ENCODE measurements at places on chromosomes 2 and 18.

DNA sequence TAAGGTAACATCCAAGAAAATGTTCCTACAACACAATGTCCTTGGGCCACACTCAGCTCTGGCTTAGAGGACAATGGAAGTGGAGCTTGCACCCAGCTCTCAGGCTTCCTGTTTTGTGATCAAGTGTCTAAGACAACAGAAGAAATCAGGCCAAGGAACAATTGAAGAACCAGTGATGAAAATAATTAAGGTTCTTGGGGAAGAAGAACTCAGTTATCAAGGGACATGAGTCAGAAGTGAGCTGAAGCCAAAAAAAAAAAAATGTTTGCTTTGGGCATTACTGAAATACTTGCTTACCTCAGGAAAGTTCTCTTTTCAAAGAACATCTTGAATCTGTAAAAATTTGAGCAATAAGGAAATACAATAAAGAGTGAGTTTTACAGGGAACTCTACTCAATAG, 299.0 kb downstream of the FBXO15 start:
- no peak for DNase-seq

DNA sequence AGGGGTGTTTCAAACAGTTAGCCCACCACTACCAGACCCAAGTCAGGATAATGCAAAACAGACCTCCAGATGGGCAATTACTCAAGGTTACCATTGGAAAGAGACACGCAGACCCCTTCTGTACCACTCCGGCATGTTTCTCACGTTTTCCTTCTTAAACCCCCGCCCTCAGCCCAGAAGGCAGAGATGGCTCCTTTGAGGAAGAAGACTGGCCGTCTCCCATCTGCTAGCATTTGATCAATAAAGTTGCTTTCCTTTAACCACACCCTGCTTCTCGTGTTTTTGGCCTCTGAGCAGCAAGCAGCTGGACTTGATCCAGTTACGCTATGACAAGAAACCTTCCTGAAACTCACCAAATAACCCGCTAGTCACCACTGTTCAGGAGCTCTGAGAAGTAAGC, 1012.4 kb upstream of the GYPC start:
- DNase-seq, result no peak

GRCh38 chr2:95268211-95269035, 5.8 kb upstream of the PROM2 start:
- no peak for DNase-seq

GRCh38 chr18:45755934-45756333, 32.0 kb downstream of the SLC14A1 start:
- DNase-seq, result peak; percentile 55

DNA sequence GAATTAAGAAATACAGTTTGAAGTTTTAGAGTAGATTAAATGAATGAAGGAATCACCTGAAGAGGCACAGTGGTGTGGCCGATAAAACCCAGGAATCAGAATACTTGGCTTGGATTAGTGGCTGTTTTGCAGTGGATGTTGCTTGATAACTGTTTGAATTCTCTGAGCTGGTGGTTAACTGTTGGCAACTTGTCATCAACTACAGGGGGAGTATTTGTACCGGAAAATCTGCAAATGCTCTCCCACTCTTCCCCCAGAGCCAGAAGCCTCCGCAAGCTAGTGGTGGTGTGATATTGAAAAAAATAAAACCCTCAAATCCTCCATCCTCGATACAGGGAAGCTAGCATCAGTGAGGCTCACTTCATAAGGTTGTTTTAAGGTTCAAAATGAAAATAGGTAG, 326.7 kb downstream of the DPP10 start:
- DNase-seq, result no peak

DNA sequence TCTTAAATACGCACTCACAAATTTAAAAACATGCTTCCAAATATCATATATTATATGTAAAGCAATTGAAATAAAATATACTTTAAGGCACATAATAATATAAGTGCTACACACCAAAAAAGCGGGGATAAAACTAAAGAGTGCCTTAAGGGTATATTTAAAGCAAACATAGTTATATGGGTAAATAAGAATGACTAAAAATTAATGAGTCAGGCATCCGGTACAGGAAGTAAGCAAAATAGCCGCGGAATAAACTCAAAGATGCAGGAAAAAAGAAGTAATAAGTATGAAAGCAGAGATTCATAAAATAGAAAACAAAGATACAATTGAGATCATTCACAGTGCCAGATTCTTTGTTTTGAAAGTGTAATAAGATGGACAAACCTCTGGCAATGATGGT, 503.5 kb upstream of the SOX11 start:
- no peak for DNase-seq

- DNase-seq, result no peak
These were observed 23.5 kb downstream of the MARCHF4 start for GRCh38 chr2:216348756-216349308.

DNA sequence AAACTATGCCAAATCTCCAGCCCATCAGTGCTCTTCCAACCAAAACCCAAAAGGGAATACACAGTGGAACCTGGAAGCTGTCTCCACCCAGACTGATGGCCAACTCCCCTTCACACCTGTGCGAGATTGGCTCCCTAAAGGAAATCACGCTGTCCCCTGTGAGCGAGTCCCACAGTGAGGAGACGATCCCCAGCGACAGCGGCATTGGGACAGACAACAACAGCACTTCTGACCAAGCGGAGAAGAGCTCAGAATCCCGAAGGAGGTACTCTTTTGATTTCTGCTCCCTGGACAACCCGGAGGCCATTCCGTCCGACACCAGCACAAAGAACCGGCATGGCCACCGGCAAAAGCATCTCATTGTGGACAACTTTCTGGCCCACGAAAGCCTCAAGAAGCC, 271.1 kb downstream of the SETBP1 start:
- DNase-seq, result no peak

GRCh38 chr2:193810533-193810932, 1615.8 kb upstream of the TMEFF2 start:
- no peak for DNase-seq

- no peak for DNase-seq
These were observed 44.8 kb downstream of the GRHL1 start for GRCh38 chr2:9996321-9996720.

- no peak for DNase-seq
These were observed 102.9 kb upstream of the HAAO start for GRCh38 chr2:42895134-42895790.

DNA sequence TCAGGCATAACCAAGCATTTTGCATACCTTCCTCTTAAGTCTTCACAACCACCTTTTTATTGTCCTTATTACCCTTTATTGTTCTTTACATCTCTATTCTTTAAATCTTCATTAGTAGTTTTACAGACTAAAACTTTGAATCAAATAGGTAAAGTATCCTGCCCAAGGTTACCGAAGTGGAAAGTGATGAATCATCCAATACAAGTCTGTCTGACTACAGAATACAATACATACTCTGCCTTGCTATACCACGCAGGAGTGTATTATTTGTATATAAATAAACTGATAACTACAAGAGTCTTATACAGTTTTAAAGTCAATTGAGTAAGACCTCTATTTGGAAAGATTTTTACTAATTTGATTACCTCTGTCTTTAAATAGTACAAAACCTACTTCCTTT, 196.0 kb downstream of the ZEB2 start:
- no peak for DNase-seq

DNA sequence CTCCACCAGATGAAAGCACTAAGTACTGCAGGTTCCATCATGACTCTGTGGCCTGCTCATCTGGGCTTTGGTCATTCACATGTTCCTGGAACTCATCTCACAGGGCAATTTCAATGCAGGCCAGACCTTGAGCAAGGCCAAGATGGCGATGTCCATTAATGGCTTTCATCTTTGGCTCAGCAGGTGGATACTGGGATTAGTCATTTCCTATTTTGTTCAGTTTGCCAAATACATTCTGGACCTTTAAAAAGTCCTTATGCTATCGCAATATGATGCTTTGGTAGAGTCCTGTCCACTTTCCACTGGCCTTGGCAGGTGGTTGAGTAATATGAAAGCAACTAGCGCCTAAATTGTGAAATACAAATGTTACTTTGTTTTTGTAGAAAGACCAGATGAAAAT, 170.1 kb upstream of the REV1 start:
- no peak for DNase-seq

DNA sequence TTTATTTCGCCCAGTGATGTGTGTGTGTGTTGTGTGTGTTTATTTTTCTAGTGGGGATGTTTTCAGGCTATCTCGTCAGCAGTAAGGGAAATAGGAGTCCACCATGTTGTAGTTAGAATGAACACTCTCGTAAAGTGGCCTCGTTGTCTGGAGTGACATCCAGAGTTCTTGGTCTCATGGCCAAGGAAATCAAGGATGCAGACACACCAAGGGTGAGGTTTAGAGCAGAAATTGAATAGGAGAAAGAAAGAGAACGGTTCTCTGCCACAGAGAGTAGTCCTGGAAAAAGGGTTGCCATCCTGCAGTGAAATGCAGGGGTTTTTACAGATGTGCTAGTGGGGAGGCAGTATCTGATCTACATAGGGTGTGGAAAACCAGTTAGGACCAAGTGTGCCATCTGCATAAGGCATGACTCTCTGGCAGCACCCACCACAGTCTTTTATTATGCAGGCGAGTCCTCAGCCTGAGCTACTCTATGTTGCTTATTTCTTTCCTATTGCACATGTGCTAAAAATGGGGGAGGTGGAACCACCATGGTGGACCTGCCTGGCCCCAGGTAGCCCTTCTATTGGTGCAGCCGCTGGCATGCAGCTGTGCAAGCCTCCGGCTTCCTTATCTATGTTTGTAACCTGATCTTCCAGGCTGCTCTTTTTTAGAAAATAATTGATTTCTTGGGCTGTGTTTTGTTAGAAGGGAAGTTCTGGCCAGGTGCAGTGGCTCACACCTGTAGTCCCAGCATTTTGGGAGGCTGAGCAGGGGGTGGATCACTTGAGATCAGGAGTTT, 23.2 kb downstream of the RALB start:
- no peak for DNase-seq

- DNase-seq, result no peak
These were observed 88.5 kb downstream of the ICA1L start for GRCh38 chr2:202782940-202783558.

DNA sequence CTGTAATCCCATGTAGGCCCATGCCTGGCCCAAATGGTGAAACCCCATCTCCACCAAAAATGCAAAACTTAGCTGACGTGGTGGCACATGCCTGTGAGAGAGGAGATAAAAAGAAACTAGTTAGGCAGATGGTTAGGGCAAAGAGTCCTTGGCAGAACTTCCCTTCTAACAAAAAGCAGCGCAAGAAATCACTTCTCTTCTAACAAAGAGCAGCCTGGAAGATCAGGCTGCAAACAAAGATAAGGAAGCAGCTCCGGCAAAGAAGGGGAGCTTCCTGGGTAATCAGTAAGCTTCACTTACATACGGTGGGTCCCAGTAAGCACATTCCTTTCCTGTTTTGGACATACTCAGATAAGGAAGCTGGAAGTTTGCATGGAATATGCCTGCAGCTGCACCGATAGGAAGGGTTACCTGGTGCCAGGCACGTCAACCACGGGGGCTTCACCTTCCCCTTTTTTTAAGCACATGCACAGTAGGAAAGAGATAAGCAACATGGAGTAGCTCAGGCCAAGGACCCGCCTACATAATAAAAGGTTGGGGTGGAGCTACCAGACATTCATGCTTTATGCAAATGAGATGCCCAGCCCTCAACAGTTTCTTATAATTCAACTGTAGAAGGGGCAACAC, 61.0 kb upstream of the SLC25A52 start:
- no peak for DNase-seq

- no peak for DNase-seq
These were observed 91.2 kb downstream of the KCNS3 start for GRCh38 chr2:17969661-17970060.

GRCh38 chr2:20651731-20652099, 817 bp upstream of the HS1BP3 start:
- DNase-seq, result no peak

DNA sequence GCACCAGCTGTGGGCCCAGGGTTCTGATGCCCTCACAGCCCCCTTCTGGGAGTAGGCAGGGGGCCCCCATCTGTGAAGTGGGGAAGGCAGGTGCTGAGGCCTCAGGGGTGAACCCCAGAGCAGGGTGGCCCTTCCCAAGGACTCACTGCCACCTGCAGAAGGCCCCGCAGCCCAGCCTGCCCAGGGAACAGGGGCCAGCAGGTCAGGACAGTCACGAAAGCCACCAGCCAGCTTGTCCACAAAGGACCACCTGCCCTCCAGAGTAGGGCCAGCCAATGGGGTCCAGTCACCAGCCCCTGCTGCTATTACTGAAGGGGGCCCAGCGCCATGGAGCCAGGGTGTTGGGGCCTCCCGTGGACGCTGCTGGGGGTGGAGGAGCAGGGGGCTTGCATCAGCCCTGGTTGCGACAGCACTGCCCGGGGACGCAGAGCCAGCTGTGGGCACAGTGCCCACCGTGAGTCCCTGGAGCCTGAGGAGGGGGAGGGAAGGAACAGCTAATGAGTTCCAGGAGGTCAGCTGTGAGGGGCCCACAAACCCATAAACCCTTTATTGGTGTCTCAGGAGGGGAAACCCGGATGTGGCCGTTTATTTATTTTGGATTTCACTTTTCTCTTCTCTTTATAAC, 11.5 kb upstream of the SNED1 start:
- no peak for DNase-seq

- no peak for DNase-seq
These were observed 324.6 kb upstream of the RND3 start for GRCh38 chr2:150812066-150812465.

GRCh38 chr2:170812710-170813600, 3.7 kb upstream of the GAD1 start:
- no peak for DNase-seq

DNA sequence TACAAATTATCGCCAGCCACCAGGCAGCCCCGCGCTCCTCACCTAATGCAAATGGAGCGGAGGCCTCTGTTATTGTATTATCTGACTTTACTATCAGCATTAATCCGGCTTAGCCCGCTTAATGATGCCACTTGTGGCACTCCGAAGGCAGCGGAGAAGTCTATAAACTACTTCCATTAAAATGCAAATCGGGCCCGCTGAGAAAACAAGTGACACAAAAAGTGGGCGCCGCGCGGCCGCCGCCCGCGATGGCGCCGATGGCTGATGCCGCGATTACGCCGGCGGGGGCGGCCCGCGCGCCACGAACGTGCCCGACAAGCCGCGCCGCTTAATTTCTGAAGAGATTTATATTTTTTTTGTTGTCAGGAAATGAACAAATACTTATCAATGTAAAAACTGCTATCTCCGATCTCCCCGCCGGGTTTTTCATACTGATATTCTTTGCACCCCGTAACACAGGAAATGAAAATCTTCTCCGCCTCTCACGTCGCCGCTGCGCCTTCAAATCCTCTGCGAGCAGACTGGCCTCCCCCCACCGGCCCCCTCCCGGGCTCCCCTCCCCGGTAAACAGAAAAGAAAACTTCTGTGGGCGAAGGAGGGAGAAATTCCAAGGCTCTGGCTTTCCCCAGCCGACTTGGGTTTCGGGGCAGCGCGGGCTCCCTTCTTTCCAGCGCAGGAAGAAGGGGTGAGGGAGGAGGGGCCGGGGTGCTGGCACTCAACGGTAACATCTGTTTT, 221.8 kb downstream of the INSIG2 start:
- DNase-seq, result no peak
